WTC11 (cell line): ENCODE measurements at places on chromosomes 6 and 20.

DNA sequence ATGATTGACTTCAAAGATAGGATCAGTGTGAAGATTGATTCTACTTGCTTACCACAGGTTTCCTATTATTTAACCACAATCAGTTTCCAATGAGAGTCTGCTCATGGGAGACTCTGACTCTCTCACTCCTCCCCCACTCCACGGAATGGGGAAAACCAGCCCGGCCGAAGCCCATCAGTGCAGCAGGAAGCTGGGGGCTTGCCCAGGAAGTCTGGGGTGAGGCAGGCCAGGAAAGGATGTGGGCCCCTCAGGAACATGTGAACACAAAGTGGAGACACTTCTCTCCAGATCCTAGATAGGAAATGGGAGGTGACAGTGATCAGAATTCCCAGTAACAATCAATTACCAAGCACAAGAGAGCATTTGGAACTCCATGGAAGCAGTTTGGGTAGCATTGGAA lies 144.2 kb downstream of the TTLL2 start:
- DNase-seq: no peak

DNA sequence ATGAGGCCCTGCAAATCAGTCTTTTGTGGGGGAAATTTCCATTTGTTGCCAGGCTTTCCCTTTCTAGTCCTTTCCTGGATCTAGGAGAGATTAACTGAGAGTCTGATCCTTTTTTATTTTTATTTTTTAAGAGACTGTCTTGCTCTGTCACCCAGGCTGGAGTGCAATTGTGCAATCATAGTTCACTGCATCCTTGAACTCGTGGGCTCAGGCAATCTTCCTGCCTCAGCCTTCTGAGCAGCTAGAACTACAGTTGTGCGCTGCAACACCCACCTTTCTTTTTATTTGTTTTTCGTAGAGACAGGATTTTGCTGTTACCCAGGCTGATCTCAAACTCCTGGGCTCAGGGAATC lies 22.9 kb downstream of the OR2B2 start:
- DNase-seq: no peak

GRCh38 chr6:45350186-45350710 lies 22.1 kb downstream of the RUNX2 start:
- no peak for DNase-seq

DNA sequence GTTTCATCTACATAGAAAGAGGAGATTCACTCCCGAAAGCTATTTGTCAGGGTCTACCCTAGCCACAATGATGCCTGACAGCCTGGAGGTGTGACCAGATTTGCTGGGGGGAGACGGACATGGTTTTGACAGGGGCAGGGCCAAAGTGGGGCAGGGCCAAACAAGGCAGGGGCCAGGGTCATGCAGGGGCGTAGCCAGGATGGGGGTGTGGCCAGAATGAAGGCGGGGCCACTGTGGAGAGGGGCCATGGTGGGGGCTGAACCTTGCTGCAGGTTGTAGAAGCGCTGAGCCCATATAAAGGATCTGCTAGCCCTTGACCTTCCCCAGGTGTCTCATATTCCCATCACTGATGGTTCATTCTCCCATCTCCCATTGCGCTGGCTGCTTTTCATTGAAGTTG lies 184.1 kb upstream of the SULF2 start:
- DNase-seq: peak; percentile 38

- DNase-seq: no peak
Measured at GRCh38 chr6:56841751-56842150, 113.2 kb upstream of the BEND6 start.

- peak; percentile 67 for DNase-seq
Measured at GRCh38 chr6:28657769-28658465, 132.2 kb downstream of the GPX5 start.

GRCh38 chr6:3726421-3726820 lies 25.1 kb downstream of the PXDC1 start:
- DNase-seq: no peak

DNA sequence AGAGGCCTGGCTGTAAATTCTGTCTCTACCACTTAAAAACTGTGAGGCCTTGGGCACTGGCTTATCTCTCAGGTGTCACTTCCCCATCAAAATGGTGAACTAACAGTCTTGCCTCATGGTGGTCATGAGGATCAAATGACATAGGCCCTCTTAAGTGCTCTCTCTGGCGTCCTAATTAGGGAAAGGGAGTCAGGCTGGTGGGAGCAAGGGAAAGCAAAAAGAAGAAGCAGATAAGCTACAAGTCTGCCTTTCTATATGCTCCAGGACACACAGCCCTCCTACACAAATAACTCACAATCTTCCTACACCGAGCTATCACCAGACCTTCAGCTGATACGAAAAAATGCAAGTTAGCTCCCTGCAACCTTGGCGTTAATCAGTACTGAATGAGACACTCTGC lies 19.5 kb upstream of the SLC22A16 start:
- DNase-seq: no peak

GRCh38 chr6:31892821-31893220 lies 4.7 kb downstream of the EHMT2 start:
- no peak for DNase-seq

GRCh38 chr6:75409928-75410327 lies 83.7 kb downstream of the FILIP1 start:
- no peak for DNase-seq

DNA sequence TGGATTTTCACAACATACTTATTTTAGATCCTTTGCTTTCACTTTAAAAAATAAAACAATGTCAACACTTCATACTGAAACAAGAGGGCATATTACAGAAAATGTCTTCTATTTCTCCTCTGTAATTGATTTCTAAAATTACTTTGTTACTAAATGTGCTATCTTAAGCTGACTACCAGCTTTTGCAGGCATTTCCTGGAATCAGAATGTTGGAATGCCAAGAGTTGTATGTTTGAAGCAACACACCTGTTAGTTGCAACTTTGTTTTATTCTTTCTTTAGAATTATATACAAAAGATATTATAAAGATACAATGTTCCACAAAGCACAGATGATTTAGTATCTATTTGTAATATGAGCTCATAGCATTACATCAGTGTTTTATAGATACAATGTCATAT lies 62.5 kb upstream of the TMEM170B start:
- DNase-seq: no peak

- DNase-seq: no peak
Measured at GRCh38 chr20:1526310-1526709, 31.2 kb downstream of the SIRPD start.

DNA sequence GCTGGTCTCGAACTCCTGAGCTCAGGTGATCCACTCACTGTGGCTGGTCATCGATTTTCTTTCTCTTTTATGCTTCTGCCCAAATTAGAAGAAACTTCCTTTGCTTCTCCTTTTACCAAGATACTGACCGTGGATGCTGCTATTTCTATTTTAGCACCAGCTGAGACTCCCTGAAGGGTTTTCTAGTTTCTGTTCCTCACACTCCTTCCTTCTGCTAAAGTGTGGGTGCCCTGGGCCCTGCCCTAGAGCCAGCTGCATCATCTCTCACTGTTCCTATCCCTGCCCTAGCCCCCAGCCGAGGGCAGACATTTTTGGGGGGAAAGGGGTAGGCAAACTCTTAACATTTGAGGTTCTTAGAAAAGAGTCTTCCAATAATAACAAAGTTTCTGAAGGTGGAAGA lies 6.3 kb downstream of the SMOC2 start:
- no peak for DNase-seq

GRCh38 chr6:37714836-37715420 lies 17.2 kb upstream of the MDGA1 start:
- no peak for DNase-seq

DNA sequence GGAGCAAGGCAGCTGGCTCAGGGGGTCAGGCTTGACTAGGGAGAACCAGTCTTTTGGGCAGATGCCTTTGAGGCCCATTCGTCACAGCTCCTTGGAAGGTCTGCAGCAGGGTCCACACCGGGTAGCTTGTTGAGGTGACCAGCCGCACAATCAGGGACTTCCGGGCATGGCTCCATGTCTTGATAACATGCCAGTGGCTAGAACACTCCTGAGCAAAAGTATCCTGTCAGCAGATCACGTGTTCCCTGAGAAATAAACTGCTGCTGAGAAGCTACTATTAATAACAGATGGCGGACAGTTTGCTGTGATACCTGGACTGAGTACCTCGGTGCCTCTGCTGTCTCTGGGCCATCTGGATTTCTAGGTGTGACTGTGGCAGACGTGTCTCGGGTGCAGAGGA lies 235.9 kb downstream of the PRKN start:
- DNase-seq: no peak

GRCh38 chr6:135030532-135031178 lies 24.0 kb downstream of the HBS1L start:
- DNase-seq: no peak

DNA sequence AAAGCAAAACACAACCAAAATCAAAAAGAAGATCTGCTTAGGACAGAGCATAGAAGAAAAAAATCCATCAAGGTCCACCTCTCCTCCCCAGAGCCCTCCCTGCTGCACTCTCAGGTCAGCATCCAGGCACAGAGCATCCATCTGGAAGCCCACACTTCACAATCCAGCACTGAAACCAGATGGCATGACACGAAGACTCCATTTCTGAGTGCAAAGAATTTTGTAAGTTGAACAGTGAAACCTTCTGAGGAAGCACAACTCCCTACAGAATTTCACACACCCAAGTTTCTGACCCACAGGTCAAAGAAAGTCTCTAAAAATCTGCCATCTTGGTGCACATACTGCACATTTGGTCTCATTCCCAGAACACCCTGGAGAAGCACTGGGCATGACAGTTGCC lies 128.8 kb upstream of the STXBP5 start:
- no peak for DNase-seq

GRCh38 chr6:19772891-19773290 lies 64.3 kb upstream of the ID4 start:
- DNase-seq: no peak

DNA sequence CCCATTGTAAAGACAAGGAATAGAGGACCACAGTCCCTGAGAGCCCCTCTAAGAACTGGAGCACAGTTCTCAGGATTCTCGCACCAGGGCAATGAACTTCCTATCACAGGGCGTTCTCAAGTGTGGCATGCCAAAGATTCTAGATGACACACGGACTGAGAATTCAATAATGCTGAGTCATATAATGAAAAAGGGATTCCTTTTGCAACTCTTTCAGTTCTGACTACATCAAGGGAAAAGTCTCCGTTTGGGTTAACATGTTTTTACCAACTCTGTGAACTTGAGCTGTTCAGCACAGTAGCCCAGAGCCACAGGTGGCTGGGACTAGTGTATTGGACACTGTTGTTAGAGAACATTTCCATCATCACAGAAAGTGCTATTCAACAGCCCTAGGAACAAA lies 3.4 kb downstream of the MED20 start:
- no peak for DNase-seq

- DNase-seq: no peak
Measured at GRCh38 chr6:108763931-108764579, 84.2 kb upstream of the ARMC2 start.

GRCh38 chr6:125392682-125393081 lies 90.9 kb upstream of the HDDC2 start:
- DNase-seq: no peak

DNA sequence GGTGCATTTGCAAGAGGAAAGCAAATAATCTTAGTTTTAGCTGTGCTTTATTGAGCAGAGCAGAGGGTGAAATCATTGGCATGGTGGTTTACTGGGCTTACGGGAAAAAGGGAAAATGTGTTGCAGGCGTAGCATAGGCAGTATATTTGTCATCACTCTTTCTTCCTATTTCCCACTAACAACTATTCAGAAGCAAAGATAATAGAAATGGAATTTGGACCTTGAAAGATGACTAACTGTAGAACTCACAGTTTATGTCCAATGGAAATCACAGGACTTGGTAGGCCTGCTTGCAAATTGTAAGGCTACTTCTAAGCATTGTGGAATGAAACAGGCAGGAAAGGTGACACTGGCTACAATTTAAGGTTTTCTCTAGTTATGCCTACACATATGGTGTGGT lies 611.9 kb upstream of the MAN1A1 start:
- no peak for DNase-seq

DNA sequence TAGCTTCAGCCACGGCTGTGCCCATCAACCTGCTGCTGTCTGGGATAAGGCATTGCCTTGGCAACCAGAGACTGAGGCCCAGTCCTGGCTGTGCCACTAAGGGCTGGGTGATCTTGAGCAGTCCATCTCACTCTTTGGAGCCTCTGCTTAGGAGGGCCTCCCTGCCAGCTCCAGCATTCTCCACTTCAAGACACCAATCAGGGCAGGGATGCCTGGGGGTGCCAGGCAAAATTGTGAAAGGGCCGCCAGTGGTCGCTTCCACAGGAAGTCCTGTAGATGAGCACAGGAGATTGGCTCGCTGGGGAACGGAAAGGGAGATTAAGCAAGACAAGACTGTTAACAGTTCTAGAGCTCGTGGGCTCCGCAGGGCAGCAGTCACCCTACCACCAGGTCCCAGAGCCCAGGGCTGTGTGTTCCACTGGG lies at the start of gene RAB44:
RAB44 (plus strand) TSS at position 346 of the 423 bp plus-strand sequence. CDS start 6,410 bp downstream, outside the sequence.
- no peak for DNase-seq

- DNase-seq: no peak
Measured at GRCh38 chr6:133966654-133967329, 13.8 kb downstream of the TBPL1 start.

GRCh38 chr6:170182093-170182780 lies 108.6 kb downstream of the DLL1 start:
- DNase-seq: no peak

DNA sequence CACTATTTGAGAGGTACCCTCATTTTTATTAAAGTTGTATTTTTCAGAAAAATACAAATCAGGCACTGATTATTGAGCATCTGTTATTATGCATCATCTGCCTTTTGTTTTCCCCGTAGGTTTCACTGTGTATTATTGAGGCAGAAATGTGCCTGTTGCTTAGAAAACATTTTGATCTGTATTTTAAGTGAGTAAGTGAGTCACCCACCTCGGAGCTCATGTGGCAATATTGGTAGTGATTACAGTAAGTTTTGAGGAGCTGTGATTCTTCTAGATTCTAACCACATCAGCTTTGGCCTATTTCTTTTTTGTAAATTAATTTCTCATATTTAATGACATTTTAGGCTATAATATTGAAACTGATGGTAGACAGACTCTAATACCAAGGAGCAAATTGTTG lies 59.6 kb upstream of the LAMP5 start:
- DNase-seq: no peak

DNA sequence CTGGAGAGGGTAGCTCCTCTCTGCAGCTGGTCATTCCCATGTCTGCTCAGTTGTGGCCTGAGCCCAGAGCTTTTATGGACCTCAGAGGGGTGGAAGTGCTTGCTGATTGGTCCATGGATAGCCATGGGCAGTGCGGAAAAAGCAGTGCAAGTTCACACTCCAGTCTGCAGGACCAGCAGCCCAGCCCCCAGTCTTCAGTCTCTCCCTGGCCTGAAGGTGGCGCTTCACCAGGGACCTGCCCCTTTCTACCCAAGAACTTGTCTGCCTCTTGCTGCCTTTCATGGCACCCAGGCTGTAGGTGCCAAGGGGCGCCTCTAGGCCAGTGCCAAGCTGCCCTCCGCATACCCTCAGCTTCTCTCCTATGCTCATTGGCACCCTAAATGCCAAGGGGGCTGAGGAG lies 91.0 kb downstream of the TBXT start:
- DNase-seq: peak; percentile 75

- no peak for DNase-seq
Measured at GRCh38 chr6:7631466-7631865, 41.5 kb downstream of the SNRNP48 start.
